Kidney epithelial cell (primary cell): ENCODE measurements at places on chromosomes 16 and 17. TPM values are rescaled to one million over a fixed set of nuclear protein-coding genes. Genes with fewer than 3 reads are reported as not detected.
A peak's percentile ranks its signal among the peaks of the same experiment; 100 is the strongest.

The KRT40 gene
- not detected in 2 replicates for total RNA-seq

The TBC1D3D gene
- not detected in 2 replicates for total RNA-seq

The IRX3 gene
- 3.2 and 4.1 TPM in 2 replicates for total RNA-seq

The HSF5 gene
- 0.21 and 0.42 TPM in 2 replicates for total RNA-seq

The TOB1 gene
- total RNA-seq: 11.4 and 12.6 TPM in 2 replicates

The PTGES3L gene
- 1.2 and 1.6 TPM in 2 replicates for total RNA-seq

The GP2 gene
- not detected in 2 replicates for total RNA-seq

The SALL1 gene
- 12.3 and 14.8 TPM in 2 replicates for total RNA-seq

The OR1A1 gene
- not detected in 2 replicates for total RNA-seq

DNA sequence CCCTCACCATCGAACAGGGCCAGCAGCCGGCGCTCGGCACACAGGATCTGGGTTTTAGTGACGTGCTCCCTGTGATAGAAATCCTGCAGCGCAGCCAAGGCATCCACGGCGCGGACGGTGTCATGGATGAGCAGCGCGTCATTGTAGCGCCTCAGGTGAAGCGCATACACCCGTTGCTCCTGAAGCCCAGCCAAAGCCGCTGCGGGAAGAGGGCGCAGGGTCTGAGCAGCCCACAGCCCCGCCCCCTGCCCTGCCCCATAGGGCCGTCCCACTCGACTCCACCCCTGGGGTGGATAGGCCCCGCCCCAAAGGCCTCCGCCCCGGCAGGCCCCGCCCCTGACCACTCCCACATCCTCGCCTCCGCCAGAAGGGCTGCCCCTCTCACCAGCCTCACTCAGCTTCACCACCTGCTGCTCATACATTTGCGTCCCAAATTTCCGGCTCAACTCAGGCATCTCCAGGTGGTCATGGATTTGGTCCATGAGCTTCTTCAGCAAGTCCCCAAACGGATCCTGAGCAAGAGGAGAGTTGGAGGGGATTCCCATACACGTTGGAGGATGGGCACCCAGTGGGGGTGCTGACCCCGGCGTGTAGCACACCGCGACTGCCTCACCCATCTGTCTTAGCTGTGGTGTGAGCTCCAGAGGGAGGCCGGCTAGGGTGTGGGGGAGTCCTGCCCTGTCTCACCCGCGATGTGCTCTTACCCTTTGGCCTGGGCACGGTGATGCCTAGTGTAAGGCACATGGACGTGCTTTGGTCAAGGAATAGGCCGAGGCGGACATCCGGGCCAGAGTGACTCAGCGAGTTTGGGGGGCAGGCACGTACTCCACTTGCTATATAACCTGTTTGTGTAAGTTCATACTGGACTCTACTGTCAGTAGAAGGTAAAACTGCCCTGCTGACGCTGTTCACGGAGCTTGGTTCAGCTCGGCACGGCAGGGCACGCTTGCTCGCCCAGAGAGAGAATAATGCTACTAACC is 4.6 kb downstream of the DHX58 start:
- DNase-seq: no peak

GRCh38 chr17:65013613-65014391 is 42.7 kb downstream of the GNA13 start:
- DNase-seq: peak; percentile 70

DNA sequence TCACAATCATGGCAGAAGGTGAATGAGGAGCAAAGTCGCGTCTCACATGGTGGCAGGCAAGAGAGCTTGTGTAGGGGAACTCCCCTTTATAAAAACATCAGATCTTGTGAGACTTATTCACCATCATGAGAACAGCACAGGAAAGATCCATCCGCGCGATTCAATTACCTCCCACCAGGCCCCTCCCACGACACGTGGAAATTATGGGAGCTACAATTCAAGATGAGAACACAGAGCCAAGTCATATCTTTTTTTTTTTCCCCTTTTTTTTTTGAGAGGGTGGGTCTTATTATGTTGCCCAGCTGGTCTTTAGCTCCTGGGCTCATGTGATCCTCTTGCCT is 60.0 kb downstream of the RPTOR start:
- DNase-seq: no peak

- DNase-seq: no peak
Measured at GRCh38 chr17:2361010-2361760, 23.9 kb downstream of the SGSM2 start.

DNA sequence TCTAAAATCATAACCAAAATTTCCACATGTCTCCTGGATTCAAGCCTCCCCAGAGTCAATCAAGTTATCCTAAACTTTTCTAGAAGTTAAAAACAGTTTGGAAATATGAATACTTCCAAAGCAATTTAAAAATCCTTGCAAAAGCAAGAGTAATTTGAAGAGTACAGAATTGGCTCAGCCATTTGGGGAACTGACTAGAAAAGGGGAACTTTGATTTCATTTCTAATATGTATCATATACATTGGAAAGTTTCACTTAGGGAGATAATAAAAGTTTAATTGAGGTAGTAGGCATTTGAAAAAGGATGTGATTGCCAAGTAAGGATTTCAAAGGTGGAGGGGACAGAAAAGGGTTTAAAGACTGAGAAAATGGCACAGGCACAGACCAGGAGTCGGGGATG is 9.0 kb upstream of the SLFN12L start:
- no peak for DNase-seq

- DNase-seq: no peak
Measured at GRCh38 chr16:55248494-55248893, 75.5 kb upstream of the IRX6 start.

DNA sequence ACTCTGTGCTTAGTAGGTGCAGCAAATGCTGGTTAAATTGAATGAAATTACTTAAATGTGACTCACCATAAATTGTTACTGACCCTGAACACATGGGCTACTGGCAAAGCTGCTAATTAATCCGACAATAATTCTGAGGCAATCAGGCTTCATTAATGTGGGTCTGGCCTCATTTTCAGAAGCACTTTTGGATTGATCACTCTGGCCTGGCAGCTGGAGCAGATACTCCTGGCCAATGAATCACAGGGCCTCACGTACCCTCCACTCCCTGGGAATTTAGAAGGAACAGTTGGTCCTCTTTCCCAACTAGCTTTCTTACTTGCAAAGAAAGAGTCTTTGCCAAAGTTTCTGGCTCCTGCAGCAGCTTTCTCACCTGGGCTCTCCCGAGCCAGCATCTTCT is 162.0 kb upstream of the ZKSCAN2 start:
- DNase-seq: no peak

- DNase-seq: no peak
Measured at GRCh38 chr17:28748852-28749515, 5.2 kb downstream of the TRAF4 start.

- no peak for DNase-seq
Measured at GRCh38 chr17:67137860-67138259, 93.5 kb downstream of the CACNG1 start.

- DNase-seq: peak; percentile 77
Measured at GRCh38 chr17:29710891-29711418, 88.2 kb upstream of the CORO6 start.

- no peak for DNase-seq
Measured at GRCh38 chr16:72125635-72126428, 32.2 kb downstream of the DHX38 start.
